ENCODE measurements at places on chromosomes 3 and 15.

DNA sequence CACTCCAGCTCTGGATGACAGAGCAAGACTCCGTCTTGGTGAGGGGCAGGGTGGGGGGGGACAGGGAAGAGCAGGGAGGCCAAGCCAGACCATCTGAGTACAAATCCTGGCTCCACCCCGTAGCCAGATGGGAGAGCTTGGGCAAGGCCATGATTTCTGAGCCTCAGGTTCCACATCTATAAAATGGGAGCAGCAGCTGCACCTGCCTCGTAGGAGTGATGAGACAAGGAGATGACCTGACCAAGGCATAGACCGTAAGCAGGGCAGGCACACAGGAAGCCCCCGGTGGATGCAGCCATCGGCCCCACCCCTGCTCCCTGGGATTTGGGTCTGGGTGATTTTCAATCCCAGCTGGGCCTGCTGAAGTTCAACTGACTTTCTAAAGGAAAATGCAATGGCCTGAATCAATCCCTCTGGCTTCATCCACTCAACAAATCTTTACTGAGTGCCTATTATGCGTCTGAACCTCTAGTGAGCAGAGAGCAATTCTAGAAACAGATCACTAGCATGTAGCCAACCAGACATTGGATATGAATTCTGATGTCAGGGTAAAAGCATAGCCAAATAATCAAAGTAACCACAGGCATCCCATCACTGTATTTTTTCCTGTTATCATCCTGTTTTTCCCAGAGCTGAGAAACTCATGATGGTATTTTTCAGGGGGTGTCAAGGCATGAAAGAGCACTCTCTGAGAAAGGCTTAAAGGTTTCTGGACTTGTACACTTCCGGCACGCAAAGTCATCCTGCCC is 141.2 kb downstream of the NUP210 start:
- no peak for DNase-seq

DNA sequence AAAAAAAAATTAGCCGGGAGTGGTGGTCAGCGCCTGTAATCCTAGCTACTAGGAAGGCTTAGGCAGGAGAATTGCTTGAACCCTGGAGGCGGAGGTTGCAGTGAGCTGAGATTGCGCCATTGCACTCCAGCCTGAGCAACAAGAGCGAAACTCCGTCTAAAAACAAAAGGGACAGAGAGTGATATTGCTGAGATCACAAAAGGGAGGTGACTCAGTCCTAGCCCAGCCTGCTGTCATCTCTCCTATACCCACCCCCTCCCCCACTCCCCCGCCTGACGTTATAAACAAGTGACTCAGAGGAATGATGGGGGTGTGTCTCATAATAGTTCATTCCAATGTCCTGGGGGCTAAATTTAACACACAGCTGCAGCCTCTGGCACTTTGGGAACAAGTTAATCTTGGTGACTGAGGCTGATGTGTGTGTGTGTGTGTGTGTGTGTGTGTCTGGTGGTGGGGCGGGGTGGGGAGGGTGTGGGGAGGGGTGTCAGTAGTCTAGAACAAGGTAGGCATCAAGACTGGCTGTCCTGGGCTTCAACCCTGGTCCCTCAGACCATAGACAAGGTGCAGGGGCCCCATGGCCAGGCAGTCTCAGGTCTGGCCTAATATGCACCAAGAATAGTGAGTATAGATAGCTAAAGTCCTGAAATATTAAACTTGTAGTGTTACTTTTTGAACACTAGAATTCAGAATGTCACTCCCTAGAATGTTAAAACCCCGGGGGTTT is 1.3 kb upstream of the KLHL40 start:
- peak; percentile 45 for DNase-seq

DNA sequence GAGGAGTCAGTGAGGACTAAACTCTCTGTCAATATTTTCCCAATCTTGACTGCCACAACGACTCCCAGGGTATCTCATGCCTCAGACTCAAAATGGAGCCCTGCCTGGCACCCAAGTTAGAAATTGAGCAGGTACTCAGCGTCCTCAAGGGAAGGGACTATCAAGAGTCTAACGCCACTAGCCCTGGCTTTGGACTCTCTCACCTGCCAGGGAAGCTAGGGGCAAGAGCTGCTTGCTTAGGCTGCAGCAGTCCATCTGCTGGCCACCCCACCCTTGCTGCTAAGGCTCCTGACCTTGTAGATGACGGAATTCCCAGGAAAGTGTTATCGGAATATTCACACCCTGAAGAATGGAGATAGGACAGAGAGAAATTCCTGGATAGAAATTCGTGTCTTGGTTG is 33.0 kb downstream of the ZIC4 start:
- no peak for DNase-seq

DNA sequence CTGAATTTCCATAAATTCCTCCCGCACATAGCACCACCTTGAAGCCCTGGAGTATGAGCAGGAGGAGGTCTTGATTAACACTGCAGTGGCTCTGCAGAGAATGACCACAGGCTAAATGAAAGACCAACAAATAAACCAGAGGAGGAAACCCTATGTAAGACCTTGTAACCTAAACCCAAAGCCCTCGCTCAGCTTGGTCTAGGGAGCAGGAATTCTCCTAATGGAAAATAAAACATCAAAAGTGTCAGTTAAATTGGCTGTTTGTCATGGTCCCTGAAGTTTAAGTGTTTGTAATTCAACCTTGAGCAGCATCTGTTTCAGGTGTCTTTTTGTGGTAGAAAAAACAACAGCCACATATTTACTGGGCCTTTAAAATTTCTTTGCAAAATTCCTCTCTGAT is 9.2 kb upstream of the UBE2Q2 start:
- no peak for DNase-seq

GRCh38 chr3:181782306-181782954 is 70.7 kb downstream of the SOX2 start:
- no peak for DNase-seq

- no peak for DNase-seq
These were observed 16.4 kb upstream of the ANKRD34C start for GRCh38 chr15:79265987-79266579.

GRCh38 chr15:40472171-40472727 is 1.5 kb downstream of the CHST14 start:
- DNase-seq, result no peak

DNA sequence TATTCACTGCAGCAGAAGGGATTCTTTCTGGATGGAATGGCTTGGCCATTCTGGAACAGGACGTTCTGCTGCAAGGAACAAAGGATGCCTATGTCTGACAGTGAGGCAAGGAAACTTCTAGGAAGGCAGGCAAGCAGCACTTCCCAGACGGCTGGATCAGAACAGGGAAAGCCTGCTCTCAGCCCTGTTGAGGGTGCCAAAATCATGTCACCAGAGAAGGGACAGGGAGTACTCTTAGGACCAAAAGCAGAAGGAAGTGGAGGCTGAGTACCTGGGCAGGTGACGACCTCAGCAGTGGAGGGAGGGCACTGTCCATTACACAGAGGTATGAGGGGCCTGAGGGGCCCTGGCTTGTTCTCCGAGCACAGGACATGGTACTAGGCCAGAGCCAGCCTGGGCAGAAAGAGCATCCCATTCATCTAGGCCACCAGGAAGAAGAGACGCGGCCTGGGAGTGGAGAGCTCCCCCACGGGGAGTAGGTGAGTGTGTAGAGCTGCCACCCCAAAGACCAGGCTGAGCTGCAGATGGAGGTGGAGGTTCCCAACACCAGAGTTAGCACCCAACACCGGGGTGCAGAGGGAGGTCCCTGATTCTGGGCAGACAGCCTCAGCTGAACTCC is 9.6 kb downstream of the KLF15 start:
- DNase-seq, result peak; percentile 13

DNA sequence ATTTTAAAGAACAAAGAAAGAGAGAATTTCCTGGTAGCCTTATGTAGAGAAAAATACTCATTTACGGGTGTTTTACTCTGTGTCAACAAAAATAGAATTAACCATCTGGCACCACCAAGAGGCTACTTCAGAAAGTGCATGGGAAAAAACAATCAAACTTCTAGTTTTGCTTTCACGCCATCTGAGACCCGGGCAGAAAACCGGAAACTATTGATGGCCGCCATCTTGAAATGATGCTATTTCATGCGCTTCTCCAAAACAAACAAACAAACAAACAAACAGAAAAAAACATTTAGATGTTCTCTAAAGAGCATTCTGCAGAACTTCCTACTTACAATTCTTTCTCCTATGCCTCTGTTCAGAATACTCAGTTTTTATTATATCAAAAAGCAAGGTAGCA is 49.4 kb upstream of the SYNPR start:
- no peak for DNase-seq

- peak; percentile 90 for DNase-seq
These were observed 1.2 kb downstream of the RGMA start for GRCh38 chr15:93087825-93088199.

- no peak for DNase-seq
These were observed 40.7 kb upstream of the MB21D2 start for GRCh38 chr3:192958219-192958872.

DNA sequence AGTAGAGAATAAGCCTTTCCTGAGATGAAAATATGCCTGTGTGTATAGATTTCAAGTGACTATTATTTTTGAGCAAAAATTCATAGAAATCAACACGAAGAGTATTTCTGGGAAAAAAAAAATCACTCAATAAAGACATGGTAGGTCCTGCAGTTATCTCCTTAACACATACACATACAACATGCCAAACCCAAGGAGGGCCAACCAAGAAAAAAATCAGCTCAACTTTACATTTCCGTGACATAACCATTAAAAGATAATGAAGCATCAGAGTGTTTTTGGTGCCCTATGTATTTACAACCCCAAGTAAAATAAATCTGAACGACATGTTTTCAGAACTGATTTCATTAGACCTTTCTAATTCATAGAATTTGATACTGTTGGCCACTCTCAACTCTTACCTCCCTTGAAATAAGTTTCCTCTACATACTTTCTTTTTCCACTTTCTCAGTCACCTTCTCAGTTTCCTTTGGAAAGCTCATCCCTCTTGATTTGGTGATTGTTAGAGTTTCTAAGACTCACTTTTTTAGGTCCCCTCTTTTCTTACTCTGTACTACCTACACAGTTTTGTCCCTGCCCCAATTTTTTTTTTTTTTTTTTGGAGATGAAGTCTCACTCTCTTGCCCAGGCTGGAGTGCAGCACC is 162.3 kb downstream of the TBL1XR1 start:
- no peak for DNase-seq

DNA sequence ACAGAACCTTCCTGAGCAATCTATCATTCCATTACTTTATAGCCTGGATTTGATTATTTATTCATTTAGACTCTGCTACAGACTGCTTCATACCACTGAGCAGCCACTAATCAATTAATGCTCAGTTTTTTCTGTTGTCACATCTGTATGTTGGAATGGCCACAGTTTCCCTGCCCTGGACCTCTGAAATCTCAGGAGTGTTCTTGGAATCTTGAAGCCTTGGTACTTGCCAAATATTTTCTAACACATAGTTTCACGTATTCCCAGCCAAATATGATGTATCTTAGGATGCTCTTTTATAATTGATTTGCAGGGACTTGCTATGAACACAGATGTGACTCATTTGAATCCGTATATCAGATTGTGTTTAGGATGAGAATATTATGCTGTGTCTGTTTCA is 225.8 kb downstream of the TAFA4 start:
- DNase-seq, result no peak

DNA sequence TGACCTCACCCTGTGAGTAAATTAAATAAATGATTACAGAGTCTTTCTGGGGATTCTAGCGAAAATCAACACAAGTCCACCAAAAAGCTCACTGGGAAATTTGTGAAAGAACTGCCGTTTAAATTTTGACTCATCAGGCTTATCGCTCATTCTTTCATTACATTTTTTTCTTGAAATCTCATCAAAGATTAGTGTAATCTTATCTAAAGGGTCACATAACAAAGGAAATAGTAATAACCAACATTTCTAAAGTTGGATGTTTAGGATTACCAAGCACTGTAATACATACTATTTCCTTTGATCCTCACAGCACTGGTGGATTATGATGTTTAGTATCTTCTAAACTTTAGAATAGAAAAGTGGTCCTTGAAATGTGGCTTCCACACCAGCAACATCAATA is 111.1 kb upstream of the CBLB start:
- no peak for DNase-seq

GRCh38 chr15:88185584-88185983 is 71.0 kb downstream of the NTRK3 start:
- DNase-seq, result no peak

GRCh38 chr3:63937661-63938651 is 25.8 kb upstream of the SCAANT1 start:
- DNase-seq, result no peak

DNA sequence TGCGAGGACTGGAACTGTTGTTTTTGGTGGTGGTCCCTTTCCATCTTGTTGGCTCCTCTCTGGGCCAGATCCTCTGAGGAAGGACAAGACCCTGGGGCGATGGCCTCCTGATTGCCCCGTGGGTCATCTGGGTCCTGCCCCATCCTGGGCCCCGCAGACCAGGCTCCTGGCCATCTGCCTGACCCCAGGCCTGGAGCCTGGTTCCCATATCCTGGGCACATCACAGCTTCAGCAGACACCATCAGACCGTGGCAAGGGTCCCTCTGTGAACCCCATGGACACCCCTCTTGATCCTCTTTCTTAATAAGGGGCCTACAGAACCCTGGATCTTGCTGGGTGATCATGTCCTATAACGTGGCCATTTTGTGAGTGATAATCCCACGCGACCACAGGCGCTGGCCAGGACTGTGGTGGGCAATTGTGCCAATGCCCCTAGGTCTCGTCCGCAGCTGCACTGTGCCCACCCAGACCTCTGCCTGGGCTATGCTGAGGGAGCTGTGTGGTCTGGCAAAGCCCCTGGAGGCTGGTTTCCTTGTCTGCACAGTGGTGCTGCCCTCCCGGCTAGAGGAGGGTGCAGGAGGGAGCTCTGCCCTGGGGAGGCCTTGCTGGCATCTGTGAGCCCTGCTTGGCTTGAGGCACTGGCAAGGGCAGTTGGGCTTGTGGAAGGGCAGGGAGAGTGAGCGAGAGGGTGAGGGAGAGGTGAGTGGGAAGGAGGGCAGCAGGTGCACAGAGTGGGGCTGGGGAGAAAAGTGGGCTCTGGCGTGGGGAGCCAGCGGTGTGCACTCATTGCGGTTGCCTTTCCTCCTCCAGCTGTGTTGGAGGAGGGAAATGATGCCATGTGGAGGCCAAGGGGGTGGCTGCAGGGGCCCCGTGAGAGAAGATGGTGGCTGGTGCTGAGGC is 53.1 kb upstream of the PRR23E start:
- no peak for DNase-seq

- DNase-seq, result no peak
These were observed 8.5 kb downstream of the SHOX2 start for GRCh38 chr3:158097593-158098308.

- DNase-seq, result peak; percentile 21
These were observed 24.0 kb upstream of the C3orf70 start for GRCh38 chr3:185176750-185177359.

- DNase-seq, result no peak
These were observed 45.0 kb downstream of the TMEM44 start for GRCh38 chr3:194588236-194588635.

GRCh38 chr3:29242296-29242695 is 38.6 kb upstream of the RBMS3 start:
- no peak for DNase-seq

- peak; percentile 53 for DNase-seq
These were observed 758.0 kb downstream of the NTRK3 start for GRCh38 chr15:87498560-87498959.

- DNase-seq, result no peak
These were observed 10.0 kb upstream of the INO80 start for GRCh38 chr15:41125931-41126642.

Measured in tibial nerve (tissue), 4 donors.